ENCODE measurements at places on chromosomes 2 and 18.

DNA sequence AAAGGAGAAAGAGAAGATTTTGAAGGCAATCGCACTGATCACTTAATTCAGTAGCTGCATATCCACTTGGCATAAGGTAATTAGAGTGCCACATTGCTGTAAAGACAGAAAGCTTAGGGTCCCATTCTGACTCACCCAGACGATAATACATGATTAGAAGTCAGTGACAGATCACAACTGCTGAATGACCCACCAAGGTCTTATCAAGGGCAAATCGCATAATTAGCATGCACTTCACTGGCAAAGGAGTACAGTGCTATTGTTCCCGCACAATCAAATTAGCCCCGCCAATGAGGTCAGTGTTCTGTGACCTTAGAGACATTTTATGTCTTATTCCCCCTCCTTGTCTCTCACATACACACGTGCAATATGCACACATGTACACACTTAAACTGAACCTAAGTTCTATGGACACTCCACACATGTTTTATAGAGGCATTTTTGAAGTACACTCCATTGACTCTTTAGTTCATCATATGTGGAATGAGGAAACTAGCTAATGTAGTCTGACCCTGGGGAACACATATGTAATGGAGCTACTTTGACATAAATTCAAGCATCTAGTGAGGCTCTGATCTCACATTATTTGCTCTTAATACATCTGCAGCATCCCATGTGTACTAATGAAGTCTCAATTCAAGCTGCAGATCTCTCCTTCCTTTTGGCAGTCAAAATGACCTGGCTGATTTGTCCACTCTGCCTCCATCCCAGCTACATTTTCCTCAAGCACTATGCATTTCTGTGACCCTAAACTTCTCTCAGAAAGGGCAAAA is 673.8 kb upstream of the FANCL start:
- DNase-seq: no peak

GRCh38 chr2:85668009-85668856 is at the start of gene SFTPB:
TSS of gene SFTPB (minus strand) at chr2:85668199. CDS start at chr2:85668183, 16 bp downstream.
- no peak for DNase-seq

DNA sequence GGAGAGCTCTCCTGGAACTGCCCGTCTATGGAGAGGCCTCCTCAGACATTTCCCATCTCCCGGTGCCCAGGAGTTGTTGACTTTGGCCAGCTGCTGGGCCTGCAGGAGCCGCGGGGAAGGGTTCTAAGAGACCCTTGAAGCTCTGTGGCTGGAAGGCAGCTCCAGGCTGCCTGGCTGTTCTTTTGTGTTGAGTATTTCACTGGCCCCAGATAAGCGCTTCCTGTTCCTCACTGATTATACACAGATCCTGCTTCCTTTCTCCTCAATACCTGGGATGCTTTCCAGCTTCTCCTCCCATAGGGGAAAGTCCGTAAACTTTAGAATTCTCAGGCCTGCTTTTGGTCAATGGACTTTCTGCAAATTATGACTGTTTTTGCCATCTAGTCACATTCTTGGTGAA is 57.8 kb downstream of the TGOLN2 start:
- no peak for DNase-seq

GRCh38 chr2:72745679-72746368 is 80.0 kb downstream of the EXOC6B start:
- peak; percentile 31 for DNase-seq

DNA sequence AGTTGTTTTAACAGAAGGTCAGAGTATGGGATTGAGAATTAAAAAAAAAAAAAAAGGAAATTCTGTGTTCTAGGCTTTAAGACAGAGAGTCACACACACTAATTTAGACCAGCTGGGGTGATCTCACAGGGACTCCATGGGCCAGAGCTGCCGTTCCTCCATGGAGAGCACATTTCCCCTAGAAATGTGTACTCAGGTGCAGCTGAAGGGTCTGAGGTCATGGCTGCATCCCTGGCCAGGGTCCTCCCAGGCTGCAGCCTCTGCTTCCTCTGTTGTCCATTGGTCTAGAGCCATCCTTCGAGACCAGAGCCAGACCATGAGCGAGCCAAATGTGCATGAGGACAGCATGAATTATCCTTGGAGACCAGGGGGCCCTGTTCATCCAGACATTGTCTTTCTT is 190.1 kb upstream of the TNP1 start:
- DNase-seq: no peak

Data from inflammatory macrophage treated with lipopolysaccharide for 1 hour (primary cell).